Liver (tissue), 10 donors: ENCODE measurements at places on chromosomes 7 and 10.

DNA sequence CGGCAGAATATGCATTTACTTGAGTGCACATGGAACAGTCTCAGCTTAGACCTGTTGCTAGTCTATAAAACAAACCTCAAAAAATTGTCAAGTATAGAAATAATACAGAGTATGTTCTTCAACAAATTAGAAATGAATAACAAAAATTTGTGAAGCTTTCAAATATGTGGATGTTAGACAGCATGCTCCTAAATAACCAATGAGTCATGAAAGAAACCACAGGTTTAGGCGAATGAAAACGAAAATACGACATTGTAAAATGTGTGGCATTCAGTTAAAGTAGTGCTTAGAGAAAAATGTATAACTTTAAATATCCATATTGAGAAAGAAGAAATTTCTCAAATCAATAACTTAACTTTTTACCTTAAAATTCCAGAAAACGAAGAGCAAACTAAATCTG is 760.0 kb upstream of the SORCS1 start:
- H3K4me1 ChIP-seq: no peaks in the 10 kb centered on the region
- H3K4me3 ChIP-seq: no peak overlapping the region
- no peaks in the 10 kb centered on the region for H3K36me3 ChIP-seq
- H3K27ac ChIP-seq: no peak overlapping the region

- DNase-seq: no peak
- peaks cover 11% of the 10 kb centered on the region for H3K36me3 ChIP-seq
- no peak overlapping the region for H3K4me3 ChIP-seq
- H3K4me1 ChIP-seq: peaks cover 21% of the 10 kb centered on the region
Measured at GRCh38 chr7:5495581-5496375, 72.1 kb upstream of the TNRC18 start.

- H3K36me3 ChIP-seq: peaks cover 1% of the 10 kb centered on the region
- no peaks in the 10 kb centered on the region for H3K4me1 ChIP-seq
- H3K27ac ChIP-seq: no peak overlapping the region
- H3K4me3 ChIP-seq: no peak overlapping the region
Measured at GRCh38 chr7:74511345-74511744, 57.6 kb downstream of the GTF2IRD1 start.

DNA sequence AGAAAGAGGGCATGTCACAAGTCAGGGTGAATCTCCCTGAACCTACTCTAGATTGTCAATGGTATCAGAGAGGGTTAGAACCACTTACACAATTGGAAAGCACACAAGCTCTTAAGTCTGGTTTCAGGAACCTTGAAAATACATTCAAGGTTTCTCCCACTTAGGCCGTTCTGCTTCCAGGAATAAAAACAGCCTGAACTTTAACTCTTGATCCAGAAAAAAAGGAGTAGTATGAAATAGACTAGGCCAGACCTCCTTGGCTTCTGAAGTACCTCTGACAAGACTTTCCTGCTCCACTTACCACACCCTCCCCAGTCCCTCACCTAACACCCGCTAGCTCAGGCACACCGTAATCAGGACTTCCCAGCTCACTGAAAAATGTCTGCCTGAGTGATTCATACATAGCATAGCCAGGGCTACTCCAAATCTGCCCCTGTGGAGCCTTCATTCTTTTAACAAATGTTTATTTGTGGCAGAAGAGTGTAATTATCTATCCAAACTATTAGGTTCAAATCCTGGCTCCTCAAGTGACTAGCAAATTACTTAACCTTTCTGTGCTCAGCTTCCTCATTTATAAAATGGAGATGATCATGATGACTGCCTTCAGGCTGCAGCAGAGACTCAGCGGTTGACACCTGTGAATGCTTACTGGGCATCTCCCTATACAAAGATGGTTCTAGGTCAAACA is 30.3 kb upstream of the IL6 start:
- no peaks in the 10 kb centered on the region for H3K4me1 ChIP-seq
- no peaks in the 10 kb centered on the region for H3K36me3 ChIP-seq
- H3K27me3 ChIP-seq: no peaks in the 10 kb centered on the region
- no peak overlapping the region for H3K27ac ChIP-seq
- no peak overlapping the region for H3K4me3 ChIP-seq
- DNase-seq: no peak
